Activated T-helper 1 cell treated with anti-CD3 and anti-CD28 coated beads, Interleukin-12 subunit alpha, Interleukin-12 subunit beta, Interleukin-2, Interleukin-4 antibody, amounts not matched to agents 30 ng/mL and 10 ng/mL and 1 ng/mL, durations not matched to agents 14 hours and 24 hours and 36 hours (primary cell): ENCODE measurements at places on chromosomes 7 and 10. TPM values are rescaled to one million over a fixed set of nuclear protein-coding genes. Genes with fewer than 3 reads are reported as not detected.

GRCh38 chr10:44384601-44385025 is 284 bp downstream of the CXCL12 start:
- H3K36me3 ChIP-seq: no peaks in the 10 kb centered on the region
- peaks cover 29% of the 10 kb centered on the region for H3K27me3 ChIP-seq
- no peak for DNase-seq

GRCh38 chr10:104076743-104077160 is 8.9 kb downstream of the COL17A1 start:
- H3K36me3 ChIP-seq: no peaks in the 10 kb centered on the region
- H3K27ac ChIP-seq: no peak overlapping the region
- H3K27me3 ChIP-seq: peaks cover 9% of the 10 kb centered on the region

HMX3 gene
- total RNA-seq: not detected in 2 replicates

- H3K4me1 ChIP-seq: no peaks in the 10 kb centered on the region
- H3K4me3 ChIP-seq: no peak overlapping the region
- peaks cover 44% of the 10 kb centered on the region for H3K36me3 ChIP-seq
- no peak overlapping the region for H3K27ac ChIP-seq
These were observed 28.7 kb downstream of the WIPI2 start for GRCh38 chr7:5218564-5219360.

- H3K27ac ChIP-seq: peak overlapping the region; percentile 91
- H3K4me3 ChIP-seq: peak overlapping the region; percentile 95
- H3K4me1 ChIP-seq: peaks cover 59% of the 10 kb centered on the region
- no peaks in the 10 kb centered on the region for H3K27me3 ChIP-seq
These were observed 1.6 kb downstream of the NCOA4 start for GRCh38 chr10:46028584-46029460.

GRCh38 chr7:73669288-73669701 is 1.7 kb downstream of the VPS37D start:
- peaks cover 7% of the 10 kb centered on the region for H3K4me1 ChIP-seq
- no peak overlapping the region for H3K27ac ChIP-seq
- peaks cover 30% of the 10 kb centered on the region for H3K27me3 ChIP-seq
- no peaks in the 10 kb centered on the region for H3K36me3 ChIP-seq
- H3K4me3 ChIP-seq: no peak overlapping the region
- DNase-seq: no peak

GRCh38 chr7:108109221-108109908 is 20.8 kb downstream of the LAMB4 start:
- peaks cover 11% of the 10 kb centered on the region for H3K27me3 ChIP-seq
- H3K27ac ChIP-seq: no peak overlapping the region
- H3K4me3 ChIP-seq: no peak overlapping the region
- no peaks in the 10 kb centered on the region for H3K4me1 ChIP-seq

- no peaks in the 10 kb centered on the region for H3K27me3 ChIP-seq
- H3K4me1 ChIP-seq: no peaks in the 10 kb centered on the region
- no peak overlapping the region for H3K4me3 ChIP-seq
- DNase-seq: no peak
- H3K27ac ChIP-seq: no peak overlapping the region
These were observed 14.3 kb upstream of the ARMC3 start for GRCh38 chr10:22913474-22914092.

PALD1 gene
- total RNA-seq: 0.83 and 0.88 TPM in 2 replicates

FOXP2 gene
- not detected in 2 replicates for total RNA-seq

DNA sequence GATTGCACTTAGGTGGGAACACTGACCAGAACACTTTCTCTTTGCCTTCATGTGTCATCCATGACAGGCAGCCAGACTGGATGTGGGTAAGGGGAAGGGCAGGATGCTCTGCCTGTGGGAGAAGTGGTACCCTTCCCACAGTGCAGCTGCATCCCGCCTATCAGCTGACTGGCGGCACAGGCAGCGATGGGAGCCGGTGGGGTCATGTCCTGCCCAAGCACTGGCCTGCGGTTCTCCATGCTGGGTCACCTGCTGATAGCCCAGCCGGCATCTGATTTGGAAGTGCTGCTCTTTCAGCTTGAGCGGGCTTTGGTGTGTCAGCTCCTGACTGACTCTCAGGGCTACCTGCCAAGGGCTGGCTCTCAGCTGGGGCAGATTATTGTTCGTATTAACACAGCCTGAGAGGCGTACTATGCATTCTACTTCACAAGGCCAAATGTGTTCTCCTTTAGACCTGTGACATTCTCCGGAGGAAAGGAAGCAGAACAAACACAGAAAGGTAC is 105.2 kb upstream of the PDLIM1 start:
- H3K4me1 ChIP-seq: peaks cover 10% of the 10 kb centered on the region
- no peak overlapping the region for H3K4me3 ChIP-seq
- no peak for DNase-seq
- no peaks in the 10 kb centered on the region for H3K27me3 ChIP-seq

DNA sequence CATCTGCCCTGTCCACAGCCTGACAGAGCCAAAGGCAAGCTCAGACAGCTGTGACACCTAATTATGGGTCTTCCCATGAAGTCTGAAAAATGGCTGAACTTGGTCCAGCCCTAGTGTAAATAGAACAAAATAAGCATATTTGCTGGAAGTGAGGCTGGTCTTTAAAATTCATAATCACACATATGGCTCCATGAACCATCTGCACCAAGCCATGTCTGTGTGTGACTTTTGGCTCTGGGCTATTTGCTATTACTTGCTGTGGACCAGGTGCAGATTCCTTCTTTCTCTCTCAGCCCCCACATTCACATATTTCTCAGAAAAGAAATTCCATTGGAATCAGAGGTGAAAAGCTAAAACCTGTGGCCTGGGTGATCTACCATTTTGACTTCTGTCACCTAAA is 175.9 kb downstream of the PDE1C start:
- H3K36me3 ChIP-seq: no peaks in the 10 kb centered on the region
- no peaks in the 10 kb centered on the region for H3K4me1 ChIP-seq
- no peaks in the 10 kb centered on the region for H3K27me3 ChIP-seq
- no peak for DNase-seq
- no peak overlapping the region for H3K4me3 ChIP-seq
- H3K27ac ChIP-seq: no peak overlapping the region

GRCh38 chr10:119782981-119783664 is 57.3 kb downstream of the INPP5F start:
- peaks cover 5% of the 10 kb centered on the region for H3K27me3 ChIP-seq
- H3K4me3 ChIP-seq: no peak overlapping the region
- no peak for DNase-seq
- no peak overlapping the region for H3K27ac ChIP-seq

DNA sequence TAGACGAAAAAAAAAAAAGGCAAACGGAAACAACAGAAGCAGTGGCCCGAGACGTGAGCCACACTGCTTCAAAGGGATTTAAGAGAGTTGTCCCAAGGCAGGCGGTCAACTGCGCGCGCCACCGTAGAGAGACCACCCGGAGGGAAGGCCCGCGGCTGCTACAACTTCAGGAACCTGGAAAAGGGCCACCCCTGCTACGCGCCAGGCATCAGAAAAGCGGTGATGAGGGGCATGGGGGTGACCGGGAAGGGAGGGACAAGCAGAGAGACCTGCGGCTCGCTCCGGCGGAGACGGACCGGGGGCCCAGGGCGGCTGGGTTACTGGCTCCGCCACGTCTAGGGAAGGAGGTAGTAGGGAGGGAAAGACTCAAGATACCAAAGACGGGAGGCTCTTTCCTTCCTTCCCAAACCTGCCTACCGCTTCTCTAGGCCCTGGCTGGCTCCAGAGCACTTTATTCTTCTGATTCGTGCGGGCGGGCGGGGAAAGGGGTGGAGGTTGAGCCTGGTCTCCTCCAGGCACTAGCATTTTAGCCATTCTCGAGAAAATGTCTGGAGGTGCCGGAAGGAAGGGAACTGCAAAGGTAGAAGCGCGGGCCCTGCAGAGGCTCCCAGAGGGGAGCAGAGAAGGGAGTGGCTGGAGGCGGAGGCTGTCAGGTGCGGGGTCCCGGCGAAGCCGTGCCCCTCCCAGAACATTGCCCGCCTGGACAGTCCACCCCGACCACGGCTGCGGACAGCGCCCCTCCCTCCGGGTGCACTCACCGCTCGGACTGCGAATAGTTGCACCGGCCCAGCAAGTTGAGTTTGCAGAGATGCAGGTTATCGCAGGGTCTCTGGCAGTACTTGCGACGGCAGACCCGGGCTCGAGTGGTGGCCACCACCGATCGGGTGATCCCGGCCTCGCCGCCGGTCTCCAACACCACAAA is 993 bp downstream of the ZC3HAV1 start:
- DNase-seq: no peak
- H3K4me3 ChIP-seq: peak overlapping the region; percentile 97
- peaks cover 46% of the 10 kb centered on the region for H3K4me1 ChIP-seq
- H3K36me3 ChIP-seq: peaks cover 30% of the 10 kb centered on the region

IRF5 gene
- 19.8 and 21.2 TPM in 2 replicates for total RNA-seq

SLC26A4 gene
- 7.2 and 7.9 TPM in 2 replicates for total RNA-seq

DNA sequence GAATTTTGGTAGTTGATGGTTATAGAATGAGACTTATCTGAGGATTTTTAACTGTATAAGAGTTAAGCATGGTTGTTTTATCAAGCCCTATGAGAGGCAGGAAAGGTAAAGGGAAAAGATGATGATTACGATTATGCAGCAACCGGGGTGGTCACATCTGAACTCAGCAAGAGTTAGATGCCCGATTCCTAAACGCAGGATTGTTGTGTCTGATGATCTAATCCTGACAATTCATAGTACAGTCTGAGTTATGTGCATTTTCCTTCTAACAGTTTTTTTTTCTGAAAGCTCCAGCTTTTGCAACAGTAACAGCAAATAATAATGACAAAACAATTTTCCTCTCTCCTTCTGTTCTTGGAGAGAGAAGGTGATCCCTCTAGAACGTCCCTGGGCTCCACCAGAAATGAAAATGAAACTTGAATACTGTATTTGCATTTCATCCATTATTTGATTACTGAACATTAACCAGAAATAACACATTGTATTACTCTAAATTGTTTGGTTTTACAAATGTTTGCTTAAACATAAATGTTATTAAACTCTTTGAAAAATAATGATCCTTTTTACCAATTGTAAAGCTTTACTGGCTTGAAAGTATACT is 176.5 kb upstream of the CCDC6 start:
- no peaks in the 10 kb centered on the region for H3K27me3 ChIP-seq
- H3K36me3 ChIP-seq: peaks cover 21% of the 10 kb centered on the region
- H3K4me1 ChIP-seq: no peaks in the 10 kb centered on the region
- H3K4me3 ChIP-seq: no peak overlapping the region
- no peak for DNase-seq
- H3K27ac ChIP-seq: no peak overlapping the region

TMEM130 gene
- total RNA-seq: 0.29 and 0.42 TPM in 2 replicates

DNA sequence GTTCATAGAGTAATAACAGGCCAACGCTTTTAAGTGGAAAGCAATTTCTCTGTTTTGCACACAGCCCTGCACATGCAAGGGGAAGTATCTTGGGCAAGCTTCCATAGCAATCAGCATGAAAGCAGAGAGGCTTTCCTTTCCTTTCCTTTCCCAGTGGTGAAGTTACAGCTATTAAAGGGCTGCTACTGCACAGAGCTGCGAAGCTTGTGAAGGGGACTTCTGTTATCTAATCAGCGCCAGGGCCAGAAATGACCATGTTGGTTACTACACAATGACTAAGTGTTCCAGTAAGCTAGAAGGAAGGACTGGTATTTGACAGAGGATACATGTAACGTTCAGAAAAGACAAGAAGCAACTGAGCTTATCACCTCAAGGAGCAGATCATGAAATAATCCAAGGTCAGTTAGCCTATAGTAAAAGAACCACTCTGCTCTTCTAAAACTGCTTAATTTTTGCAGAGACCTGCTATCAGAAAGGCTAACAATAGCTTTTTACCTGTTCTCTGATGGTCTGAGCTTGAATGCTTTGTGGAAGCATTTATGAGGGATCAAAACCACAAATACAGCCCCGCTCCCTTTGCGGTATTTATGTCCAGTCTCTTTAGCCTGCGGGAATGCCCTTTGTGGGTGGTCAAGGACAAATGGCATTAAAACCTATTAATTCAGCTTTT is 45.9 kb downstream of the SGMS1 start:
- no peak overlapping the region for H3K27ac ChIP-seq
- peaks cover 19% of the 10 kb centered on the region for H3K4me1 ChIP-seq
- no peak for DNase-seq

GRCh38 chr10:61175316-61175715 is 231.3 kb upstream of the RHOBTB1 start:
- DNase-seq: no peak
- H3K27me3 ChIP-seq: peaks cover 2% of the 10 kb centered on the region
- no peaks in the 10 kb centered on the region for H3K4me1 ChIP-seq
- no peak overlapping the region for H3K4me3 ChIP-seq

DNA sequence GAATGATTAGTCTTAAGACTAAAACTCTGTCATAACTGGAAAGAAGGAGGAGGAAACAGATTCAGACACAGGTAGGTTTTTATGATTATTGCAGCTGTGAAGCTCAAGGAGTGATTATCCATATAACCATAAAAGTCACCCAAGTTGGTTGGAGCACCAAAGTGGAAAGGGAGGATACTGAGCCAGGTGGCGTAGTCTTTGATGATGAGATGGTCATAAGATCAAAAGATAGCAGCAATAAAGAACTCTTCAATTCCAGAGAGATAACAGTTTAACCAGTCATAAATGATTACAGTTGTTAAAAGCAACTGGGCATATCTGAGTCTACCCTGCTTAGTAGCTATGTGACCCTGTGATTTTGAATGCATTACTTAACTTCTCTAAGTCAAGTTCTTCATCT is 8.4 kb downstream of the ABCB1 start:
- no peak overlapping the region for H3K4me3 ChIP-seq
- no peak for DNase-seq
- H3K27ac ChIP-seq: no peak overlapping the region
- no peaks in the 10 kb centered on the region for H3K4me1 ChIP-seq
- H3K27me3 ChIP-seq: peaks cover 2% of the 10 kb centered on the region

DNA sequence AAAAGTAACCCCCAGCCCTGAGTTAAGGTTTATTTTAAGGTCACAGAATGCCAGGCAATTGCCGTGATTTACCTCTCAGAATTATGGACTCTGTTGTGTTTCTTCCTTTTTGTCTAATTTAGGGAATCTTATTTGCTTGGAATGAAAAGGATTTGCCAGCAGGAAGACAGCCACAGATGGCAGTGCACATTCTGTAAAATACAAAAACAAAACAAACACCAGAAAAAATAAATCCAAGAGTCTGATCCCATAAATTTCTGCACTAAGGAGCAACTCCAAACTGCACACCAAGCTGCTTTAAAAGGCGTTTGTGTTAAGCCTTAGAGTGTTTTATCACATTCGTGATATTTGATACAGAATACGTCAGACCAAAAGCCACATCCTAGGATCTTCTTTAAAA is 199.0 kb upstream of the C7orf33 start:
- no peaks in the 10 kb centered on the region for H3K4me1 ChIP-seq
- H3K36me3 ChIP-seq: no peaks in the 10 kb centered on the region
- no peak for DNase-seq
- H3K4me3 ChIP-seq: no peak overlapping the region

DNA sequence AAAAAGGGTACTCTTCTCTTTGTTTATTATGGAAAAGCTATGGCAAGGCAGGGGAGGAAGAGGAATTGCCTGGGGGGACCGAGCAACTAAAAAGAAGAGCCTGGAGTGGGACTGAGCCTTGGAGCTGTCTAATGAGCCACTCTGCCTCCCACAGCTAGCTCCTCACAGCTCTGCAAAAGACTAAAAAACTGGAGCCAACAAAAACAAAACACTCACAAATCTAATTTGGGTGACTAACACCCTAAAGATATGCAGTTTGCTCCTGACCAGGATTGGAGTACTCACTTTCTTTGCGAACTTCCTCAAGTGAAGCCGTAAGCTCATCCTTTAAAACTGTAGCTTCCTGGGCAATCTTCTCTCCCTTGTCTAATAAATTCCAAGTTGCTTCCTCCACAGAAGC is 89.4 kb downstream of the CTNNA3 start:
- H3K27me3 ChIP-seq: peaks cover 14% of the 10 kb centered on the region
- no peak overlapping the region for H3K27ac ChIP-seq
- no peak overlapping the region for H3K4me3 ChIP-seq
- DNase-seq: no peak

GRCh38 chr10:49076319-49076718 is 39.0 kb downstream of the VSTM4 start:
- H3K4me1 ChIP-seq: peaks cover 30% of the 10 kb centered on the region
- peak overlapping the region; percentile 20 for H3K27ac ChIP-seq
- H3K4me3 ChIP-seq: no peak overlapping the region
- peaks cover 1% of the 10 kb centered on the region for H3K27me3 ChIP-seq

COL26A1 gene
- total RNA-seq: not detected in 2 replicates
